Foreskin keratinocyte (primary cell): ENCODE measurements at places on chromosomes 12 and 14.

DNA sequence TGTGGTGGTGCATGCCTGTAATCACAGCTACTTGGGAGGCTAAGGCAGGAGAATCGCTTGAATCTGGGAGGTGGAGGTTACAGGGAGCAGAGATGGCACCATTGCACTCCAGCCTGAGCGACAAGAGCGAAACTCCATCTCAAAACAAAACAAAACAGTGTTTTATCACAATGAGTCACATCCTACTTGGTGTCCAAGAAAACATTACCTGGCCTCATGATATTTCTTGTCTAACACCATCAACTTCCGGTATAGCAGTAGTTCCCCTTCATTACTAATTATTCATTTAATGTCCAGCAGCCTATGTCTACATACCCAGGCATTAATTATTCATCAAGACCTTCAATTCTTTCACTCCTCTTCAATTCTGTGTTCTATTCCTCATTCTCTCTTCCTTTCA, 115.5 kb downstream of the CCDC59 start:
- no peak for DNase-seq

DNA sequence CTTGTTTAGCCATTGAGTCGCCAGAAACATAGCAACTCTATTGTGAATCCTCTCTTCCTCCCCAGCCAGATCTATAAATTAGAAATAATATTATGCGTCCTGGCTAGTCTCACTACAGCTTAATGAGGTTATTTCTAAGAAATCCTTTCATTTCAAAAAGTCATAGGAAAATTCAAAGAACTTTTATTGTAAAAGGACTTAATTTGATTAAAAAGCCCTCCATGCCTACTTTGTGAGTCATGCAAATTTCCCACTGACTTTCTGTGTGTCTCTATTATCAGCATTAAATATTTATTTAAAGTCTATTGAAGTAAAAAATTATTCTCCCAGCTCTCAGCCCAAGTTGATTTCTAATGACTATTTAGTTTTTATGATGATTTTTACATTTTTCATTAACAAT, 160.7 kb downstream of the PHLDA1 start:
- DNase-seq, result no peak

DNA sequence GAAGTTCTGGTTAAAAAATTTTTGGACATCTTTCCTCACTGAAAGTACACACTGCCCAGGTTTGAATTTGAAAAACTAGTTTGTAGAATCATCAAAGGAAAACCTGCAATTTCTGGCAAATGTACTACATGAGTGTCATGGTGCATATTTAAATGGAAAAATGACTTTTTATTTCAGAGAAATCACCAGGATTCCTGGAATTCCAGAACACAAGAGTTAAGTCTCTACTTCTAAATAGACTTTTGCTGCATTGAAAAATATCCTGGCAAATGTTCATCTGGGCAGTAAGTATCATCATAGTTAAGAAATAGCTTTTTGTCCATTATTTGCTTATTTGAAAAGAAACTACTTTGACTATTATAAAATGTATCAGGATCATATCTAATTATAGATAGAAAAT, 275.1 kb downstream of the PRKD1 start:
- no peak for DNase-seq

DNA sequence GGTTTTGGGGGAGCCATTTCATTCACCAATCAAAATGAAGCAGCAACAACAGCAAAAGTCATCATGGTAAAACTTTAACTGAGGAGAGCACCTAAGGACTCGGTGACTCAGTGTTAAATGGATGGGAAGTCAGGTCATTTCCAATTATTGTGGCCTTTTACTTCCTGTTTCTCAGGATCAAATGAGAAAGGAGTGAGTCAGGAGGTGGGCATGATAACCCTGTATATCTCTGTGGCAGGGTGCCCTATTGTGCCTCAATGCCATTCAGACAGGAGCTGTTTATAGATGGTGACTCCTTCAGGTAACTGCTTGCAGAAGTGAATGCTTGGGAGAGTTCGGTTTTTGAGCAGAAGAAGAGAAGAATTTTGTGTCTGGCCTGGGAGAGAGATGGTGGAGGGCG, 135.5 kb upstream of the CPM start:
- peak; percentile 53 for DNase-seq

DNA sequence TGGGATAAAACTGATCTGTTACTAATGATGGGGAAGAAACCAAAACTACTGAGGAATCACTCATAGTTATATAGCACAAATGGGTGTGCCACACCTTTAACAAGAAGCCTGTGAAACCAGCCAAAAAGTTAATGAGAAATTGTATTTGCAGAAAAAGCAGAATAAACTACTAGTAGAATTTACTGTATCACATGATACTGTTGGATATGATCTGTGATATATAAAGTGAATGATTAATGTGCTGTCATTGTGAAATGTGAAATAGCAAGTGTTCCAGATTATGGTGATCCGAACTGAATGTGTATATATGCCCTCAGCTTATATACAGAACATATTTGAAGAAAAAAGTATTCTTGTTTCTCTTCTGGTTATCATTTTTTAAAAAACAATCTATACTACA, 30.5 kb downstream of the VEZT start:
- no peak for DNase-seq
